ENCODE measurements at places on chromosomes 7 and 10. TPM values are rescaled to one million over a fixed set of nuclear protein-coding genes. Genes with fewer than 3 reads are reported as not detected.

The TMEM225B gene
- 0.73 TPM for total RNA-seq

The ETV1 gene
- 20.2 TPM for total RNA-seq

The AKR1C8 gene
- total RNA-seq = not detected

The BAIAP2L1 gene
- total RNA-seq = 2.2 TPM

The CLEC5A gene
- not detected for total RNA-seq

The IDI2 gene
- under 0.01 TPM for total RNA-seq

All from subcutaneous preadipocyte (primary cell).